Suprapubic skin (tissue), 4 donors: ENCODE measurements at places on chromosomes 6 and 20.

- H3K4me1 ChIP-seq = peaks cover 6% of the 10 kb centered on the region
- H3K27ac ChIP-seq = no peak overlapping the region
- no peak overlapping the region for H3K4me3 ChIP-seq
- DNase-seq = no peak
- no peaks in the 10 kb centered on the region for H3K27me3 ChIP-seq
Measured at GRCh38 chr20:25498280-25498606, 87.1 kb downstream of the NINL start.

DNA sequence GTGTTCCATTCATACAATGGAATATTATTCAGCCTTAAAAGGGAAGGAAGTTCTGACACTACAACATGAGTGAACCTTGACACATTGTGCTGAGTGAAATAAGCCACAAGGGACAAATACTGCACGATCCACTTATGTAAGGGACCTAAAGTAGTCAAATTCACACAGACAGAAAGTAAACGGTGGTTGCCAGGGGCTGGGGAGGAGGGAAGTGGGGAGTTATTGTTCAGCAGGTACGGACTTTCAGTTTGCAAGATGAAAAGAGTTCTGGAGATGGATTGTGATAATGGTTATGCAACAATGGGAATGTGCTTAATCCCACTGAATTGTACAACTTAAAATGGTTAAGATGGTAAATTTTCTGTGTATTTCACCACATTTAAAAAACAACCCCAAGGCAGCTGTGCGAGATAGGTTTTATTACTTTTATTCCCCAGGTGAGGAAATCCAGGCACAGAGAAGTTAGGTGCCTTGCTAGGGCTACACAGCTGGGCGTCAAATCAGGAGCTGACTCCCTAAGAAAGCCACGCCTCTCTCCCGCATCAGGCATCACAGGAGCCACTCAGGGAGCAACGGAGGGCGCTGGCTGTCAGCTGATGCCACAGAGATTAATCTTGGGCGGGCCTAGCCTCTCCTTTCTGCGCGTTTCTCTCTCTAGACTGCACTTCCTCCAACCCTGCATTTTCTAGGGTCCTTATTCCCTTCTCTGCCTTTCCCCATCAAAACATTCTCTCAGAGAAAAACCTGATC, 9.3 kb upstream of the TRAF3IP2 start:
- no peaks in the 10 kb centered on the region for H3K36me3 ChIP-seq
- no peak overlapping the region for H3K4me3 ChIP-seq
- H3K4me1 ChIP-seq = peaks cover 21% of the 10 kb centered on the region
- DNase-seq = peak; percentile 53
- no peak overlapping the region for H3K27ac ChIP-seq
- H3K27me3 ChIP-seq = no peaks in the 10 kb centered on the region

DNA sequence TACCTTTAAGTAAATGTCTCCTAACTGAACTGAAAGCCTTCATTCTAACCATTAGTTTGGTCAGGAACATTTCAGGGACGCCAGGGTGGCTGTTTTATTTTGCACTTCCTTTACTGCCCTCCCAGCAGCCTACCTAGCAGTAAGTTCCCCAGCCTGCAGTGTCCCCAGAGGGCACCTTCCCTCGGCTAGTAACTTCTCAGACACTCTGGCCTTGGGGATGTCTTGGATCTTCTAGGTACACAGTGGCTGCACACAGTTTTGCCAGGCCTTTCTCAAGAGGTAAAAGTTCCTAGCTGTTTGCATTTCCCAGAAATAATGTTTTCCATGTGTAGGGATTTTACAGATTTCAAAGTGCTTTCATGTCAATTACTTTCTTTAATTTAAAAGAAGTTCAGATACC, 378 bp upstream of the LAMA2 start:
- no peak for DNase-seq
- no peaks in the 10 kb centered on the region for H3K36me3 ChIP-seq
- no peaks in the 10 kb centered on the region for H3K4me1 ChIP-seq
- H3K4me3 ChIP-seq = peak overlapping the region; percentile 46
- no peak overlapping the region for H3K27ac ChIP-seq

DNA sequence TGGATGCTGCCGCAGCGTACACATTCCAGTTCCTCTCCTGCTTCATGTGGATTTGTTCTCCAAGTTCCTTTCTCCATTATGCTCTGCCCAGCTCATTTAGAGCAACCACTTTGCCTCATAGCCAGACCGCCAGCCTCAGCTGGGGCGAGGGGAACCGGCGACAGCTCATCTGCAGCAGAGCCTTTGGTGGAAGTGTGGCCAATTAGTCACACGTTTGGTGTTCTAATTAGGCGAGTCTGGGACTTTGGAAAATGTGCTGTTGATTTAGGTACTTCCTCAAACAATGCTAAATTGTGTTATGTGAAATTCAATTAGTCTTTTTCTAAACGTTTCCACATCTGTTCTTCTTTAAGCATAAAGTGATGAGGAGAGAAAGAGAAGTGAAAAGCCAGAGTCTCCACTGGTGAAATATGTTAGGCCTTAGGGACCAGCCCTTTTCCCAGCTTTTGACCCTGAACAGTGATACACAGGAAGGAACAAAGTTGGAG, 217.9 kb downstream of the TBX18 start:
- H3K4me1 ChIP-seq = no peaks in the 10 kb centered on the region
- no peak overlapping the region for H3K4me3 ChIP-seq
- no peak for DNase-seq
- no peak overlapping the region for H3K27ac ChIP-seq
